Psoas muscle (tissue), 8 donors: ENCODE measurements at places on chromosomes 5 and 9. TPM values are rescaled to one million over a fixed set of nuclear protein-coding genes. Genes with fewer than 3 reads are reported as not detected.

Gene MARCHF3
- 9.3 TPM for total RNA-seq

Gene N4BP3
- total RNA-seq = 3.4 TPM

Gene COL15A1
- 34.7 TPM for total RNA-seq

Gene PDE8B
- 0.46 TPM for total RNA-seq

- DNase-seq = no peak
These were observed 6.3 kb upstream of the TNFSF15 start for GRCh38 chr9:114811966-114812636.

- DNase-seq = no peak
These were observed 122.5 kb downstream of the EHMT1 start for GRCh38 chr9:137741330-137741729.

DNA sequence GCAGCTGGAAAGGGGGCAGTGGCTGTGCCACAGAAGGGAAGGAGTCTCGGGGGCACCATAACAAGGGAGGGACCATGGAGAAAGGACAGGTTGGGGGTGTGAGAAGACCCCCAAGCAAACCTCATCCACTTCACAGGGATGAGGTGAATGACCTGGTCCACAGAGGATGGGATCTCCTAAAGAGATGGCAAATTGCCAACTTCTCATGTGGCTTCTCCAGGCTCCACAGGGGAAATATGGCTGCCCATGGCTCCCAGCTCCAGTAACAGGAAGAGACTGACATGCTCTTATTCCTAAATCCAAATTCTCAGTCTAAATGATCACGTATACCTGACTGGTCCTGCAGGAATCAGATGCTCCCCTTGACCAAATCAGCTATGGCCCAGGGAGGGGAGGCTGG, 340.4 kb downstream of the SPOCK1 start:
- no peak for DNase-seq

- no peak for DNase-seq
These were observed 336.1 kb downstream of the CWC27 start for GRCh38 chr5:65104831-65105230.

DNA sequence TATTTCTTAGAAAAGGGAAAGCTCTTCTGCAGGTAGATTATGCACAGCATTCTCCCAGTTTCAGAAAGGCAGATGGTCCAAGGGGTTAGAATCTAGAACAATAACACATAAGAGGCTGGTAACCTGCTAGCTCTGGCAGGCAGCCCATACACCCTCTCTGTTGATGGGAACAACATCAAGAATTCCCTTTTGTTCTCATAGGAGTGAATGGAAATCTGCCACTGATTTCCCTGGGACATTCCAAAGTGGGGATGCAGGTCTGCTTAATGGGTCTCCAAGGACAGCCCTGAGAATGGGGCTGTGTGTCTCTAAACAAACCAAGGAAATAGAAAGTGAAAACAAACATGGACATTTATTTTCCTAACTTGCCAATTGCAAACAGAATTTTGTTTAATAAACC, 456.8 kb downstream of the EBF1 start:
- DNase-seq = no peak

- no peak for DNase-seq
These were observed 706.7 kb upstream of the PTPRD start for GRCh38 chr9:11319538-11319937.

- no peak for DNase-seq
These were observed 82.0 kb upstream of the TRIO start for GRCh38 chr5:14061106-14061505.
